ENCODE measurements at places on chromosomes 6 and 20.

GRCh38 chr20:35342154-35342769 lies 50.0 kb upstream of the FAM83C start:
- no peak for DNase-seq

DNA sequence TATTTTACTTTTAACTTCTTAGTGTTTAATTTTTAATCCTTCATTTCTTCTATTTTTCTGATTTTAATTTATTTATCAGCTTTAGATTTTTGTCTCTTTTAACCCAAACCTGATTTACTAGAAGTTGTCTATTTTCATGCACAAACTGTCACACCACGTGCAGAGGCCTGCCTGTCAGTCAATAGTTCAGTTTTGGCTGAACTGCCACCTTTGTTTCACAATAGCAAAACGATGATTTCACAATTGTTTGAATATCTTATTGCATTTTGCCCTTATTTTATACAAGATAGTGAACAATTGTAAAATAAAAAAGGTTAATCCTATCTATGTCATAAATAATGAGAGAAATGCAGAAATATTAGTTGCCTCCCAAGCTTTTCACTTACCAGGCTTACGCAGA lies 24.0 kb upstream of the PPP1R3G start:
- no peak for DNase-seq

DNA sequence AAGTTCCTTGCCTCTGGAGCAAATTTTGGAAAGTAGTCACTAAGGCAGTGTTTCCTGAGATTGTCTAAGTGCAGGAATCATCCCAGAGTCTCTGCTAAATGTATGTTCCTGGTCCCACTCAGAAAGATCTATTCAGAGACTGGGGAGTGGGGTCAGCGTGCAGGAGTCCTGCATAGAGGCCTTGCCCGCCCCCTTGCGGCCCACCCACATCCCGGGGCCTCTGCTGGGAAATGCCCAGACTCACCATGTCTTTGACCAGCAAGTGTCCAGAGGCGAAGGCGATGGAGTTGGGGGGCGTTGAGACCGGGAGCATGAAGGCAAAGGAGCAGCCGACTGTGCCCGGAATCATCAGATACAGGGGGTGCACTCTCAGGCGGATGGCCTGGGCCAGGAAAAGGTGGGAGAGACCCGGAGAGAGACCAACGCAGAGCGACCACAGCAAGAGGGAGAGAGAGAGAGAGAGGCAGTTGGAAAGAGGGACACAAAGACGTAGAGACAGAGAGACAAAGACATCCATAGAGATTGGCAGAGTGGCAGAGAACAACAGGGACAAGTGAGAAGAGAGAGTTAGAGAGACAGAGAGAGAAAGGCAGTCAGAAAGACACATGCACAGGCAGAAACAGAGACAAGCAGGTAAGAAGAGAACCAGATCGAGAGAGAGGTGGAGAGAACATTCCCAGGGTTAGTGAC lies 12.9 kb upstream of the OCSTAMP start:
- no peak for DNase-seq

GRCh38 chr6:158538741-158539140 lies 21.1 kb upstream of the TMEM181 start:
- DNase-seq = no peak

DNA sequence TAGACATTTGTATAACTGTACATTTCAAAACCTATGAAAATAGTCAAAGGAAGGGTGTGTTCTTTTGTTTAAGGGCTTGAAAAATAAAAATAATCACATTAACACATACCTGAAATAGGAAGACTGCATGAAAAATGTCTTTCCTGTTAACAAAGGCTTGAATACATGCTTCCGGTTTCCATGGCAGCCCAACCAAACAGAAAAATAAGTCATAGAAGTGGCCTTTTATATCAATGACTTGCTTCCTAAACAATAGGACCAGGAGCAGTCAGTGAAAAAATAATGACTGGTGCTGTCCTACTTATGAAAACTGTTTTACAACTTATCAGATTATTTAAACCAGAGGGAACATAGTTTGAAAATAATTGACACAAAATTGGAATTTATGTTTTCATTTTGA lies 412.6 kb upstream of the PLCB4 start:
- no peak for DNase-seq

- DNase-seq = no peak
Observed at GRCh38 chr6:166245148-166245547, 63.0 kb downstream of the PRR18 start.

GRCh38 chr6:168420084-168420483 lies 20.9 kb upstream of the SMOC2 start:
- no peak for DNase-seq

DNA sequence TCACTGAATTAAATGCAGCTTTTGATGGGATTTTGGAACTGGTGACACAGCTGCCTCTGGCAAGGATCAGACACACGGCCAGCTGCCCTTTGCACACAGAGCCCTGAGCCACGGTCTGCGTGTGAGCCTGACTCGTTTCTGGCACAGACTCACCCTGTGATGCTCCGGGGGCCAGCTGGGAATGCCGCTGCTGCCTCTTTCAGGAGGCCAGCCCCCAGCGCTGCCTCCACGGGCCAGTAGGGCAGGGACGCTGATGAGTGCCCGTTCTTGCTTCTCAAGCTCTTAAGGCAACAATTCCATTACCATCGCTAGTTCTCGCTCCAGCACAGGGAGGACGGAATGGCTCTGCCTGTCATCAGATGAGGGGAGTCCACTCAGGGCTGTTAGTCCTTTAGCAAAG lies 61.6 kb downstream of the IRF4 start:
- no peak for DNase-seq

DNA sequence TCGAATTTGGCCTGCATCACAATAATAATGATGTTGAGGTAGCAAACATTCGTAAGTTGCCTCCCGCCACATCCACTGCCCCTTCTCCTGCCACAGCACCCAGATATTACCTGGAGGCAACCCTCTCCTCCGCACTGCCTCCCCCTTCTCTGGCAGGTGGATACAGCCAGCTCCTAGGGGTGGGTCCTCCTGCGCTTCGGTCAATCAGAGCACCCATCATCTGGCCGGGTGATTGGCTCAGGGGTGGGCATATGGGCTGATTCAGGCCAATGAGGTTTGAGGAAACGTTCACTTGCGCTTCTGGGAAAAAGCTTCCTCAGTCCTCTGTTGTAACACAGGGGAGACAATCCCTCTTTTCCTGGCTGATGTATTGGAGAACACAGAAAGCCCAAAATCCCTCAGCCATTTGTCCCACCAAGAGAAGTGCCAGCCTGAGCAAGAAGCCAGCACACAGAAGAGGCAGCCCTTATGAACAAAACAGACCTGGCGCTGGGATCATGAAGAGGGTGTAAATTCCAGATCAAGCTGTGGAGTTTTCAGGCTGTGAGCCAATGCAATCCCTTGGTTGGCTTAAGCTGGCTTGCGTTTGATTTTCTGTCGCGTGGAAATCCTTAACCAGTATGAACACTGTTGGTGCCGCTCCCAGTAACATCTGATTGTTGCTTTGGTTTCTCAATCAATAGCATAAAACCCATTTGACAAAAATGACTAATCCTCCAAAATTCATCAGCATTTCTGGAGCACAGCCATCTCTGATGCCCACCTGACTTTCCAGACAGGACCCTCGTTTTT lies 82.2 kb downstream of the PRDM1 start:
- DNase-seq = no peak

GRCh38 chr6:107877968-107878367 lies 53.9 kb upstream of the SCML4 start:
- no peak for DNase-seq

DNA sequence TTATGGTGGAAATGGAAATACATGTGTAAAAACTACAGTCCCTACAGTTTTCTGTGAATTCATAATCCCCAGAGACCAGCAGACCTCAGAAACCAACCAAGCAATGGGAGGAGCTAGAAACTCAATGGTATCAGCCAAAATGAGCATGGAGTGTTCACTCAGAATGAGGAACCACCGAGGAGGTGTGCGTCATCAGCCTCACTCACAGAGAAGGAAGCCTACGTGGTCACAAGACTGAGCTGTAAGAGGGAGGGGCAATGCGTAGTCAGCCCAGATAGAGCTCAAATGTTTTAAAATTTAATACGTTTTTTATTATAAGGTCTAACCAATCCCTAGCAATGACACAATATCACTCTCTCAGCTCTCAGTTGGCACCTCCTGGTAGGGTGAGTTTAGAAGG lies 17.4 kb downstream of the MYLK4 start:
- no peak for DNase-seq

- no peak for DNase-seq
Observed at GRCh38 chr20:62134735-62135231, 8.4 kb downstream of the PSMA7 start.

DNA sequence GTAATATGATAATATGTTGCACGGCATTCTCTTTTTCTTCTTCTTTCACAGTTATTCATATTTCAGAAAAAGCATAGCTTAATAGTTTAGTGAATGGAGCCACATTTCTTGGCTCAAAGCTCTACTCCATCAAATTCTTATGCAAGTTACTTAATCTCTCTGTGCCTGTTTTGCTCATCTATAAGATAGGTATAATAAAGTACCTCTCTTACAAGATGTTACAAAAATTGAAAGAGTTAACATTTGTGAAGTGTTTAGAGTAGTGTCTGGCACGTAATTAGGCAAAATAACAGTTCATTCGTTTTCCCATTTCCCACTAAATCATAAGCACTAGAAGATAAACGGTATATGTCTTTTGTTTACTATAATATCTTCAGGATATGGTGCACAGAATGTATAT lies 1304.4 kb upstream of the EYS start:
- no peak for DNase-seq

GRCh38 chr6:84052204-84052882 lies 18.8 kb downstream of the MRAP2 start:
- no peak for DNase-seq

DNA sequence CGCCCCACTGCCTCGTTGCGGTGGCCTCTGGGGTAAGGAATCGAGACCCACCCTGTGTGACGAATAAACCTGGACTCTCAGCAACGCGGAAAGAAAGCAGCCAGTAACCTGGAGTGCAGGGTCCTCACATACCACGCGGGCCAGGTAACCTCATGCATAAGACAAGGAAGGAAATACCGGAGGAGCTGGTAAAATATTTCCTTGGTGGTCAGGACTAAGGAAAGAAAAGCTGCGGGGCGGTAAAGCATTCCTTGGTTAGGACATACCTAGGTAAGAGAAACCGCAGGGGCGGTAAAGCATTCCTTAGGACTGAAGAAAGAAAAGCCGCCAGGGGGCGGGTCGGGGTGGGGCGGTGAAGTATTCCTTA lies 80.7 kb downstream of the SYTL3 start:
- DNase-seq = no peak

GRCh38 chr6:158266131-158266530 lies 46.1 kb upstream of the TULP4 start:
- no peak for DNase-seq

DNA sequence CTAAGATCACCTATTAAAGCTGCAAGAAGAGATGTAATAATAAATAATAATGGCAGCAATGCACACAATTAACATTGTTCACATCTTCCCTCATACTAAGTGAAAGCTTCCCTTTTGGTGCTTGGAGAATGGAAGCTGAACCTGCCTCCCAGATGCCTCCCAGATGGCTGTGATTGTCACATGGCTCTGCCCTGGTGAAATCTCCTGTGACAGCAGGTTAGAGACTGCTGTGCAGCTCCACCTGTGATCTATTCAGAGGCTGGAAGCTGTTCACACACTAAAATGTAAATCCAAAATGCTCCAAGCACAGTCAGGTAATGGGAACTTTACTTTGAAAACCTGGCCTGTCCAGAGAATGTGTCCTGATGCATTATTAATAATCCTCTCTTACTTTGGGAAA lies 41.7 kb upstream of the RGS17 start:
- DNase-seq = no peak

GRCh38 chr6:147625946-147626345 lies 117.5 kb downstream of the SAMD5 start:
- no peak for DNase-seq

GRCh38 chr6:42332916-42333315 lies 115.3 kb upstream of the MRPS10 start:
- DNase-seq = no peak

DNA sequence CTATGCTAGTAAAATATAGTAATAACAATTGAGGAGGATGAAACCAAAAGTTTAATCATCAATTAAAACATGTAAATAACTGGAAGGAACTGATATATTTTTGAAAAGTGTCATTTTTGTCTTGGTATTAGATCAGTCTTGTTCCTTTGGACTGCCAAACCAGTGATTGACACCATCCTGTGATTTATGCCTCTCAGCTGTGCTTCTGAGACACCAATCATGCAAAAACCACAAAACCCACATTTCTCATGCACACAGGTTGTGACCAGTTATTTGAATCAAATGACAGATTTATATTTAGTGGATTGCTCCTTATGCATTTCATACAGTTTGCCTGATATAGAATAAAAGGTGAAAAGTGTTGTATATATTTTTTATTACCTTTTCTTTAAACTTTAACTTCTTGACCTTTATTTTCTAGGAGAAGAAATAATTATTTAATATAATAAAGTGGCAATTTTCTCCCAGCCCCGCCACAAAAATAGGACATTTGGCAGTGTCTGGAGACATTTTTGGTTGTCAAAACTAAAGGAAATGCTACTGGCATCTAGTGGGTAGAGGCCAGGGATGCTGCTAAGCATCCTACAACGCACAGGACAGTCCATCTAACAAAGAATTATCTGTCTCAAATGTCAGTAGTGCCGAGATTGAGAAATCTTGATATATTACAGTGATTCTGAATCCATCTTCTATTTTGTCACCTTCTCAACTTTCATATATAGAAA lies 383.6 kb downstream of the BCKDHB start:
- no peak for DNase-seq

DNA sequence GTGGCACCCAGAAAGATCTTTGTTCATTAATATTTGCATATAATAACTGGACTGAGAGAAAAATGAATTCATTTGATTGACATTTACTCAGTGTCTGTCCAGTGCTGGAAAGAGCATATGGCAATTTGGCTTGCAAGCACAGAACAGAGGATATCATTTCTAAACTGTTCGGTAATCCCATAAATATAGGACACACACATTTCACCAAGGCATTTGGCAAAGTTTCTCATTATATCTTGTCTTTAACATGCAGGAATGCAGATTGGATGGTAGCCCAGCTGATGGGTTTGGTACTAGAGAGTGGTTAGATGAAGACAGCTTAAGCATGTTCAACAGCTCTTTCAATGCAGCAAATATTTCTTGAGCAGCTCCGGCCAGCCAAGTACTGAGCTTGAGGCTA lies 259.2 kb downstream of the PRKN start:
- no peak for DNase-seq

GRCh38 chr6:155943635-155944034 lies 488.0 kb upstream of the NOX3 start:
- no peak for DNase-seq

GRCh38 chr6:7215131-7215530 lies 97.9 kb downstream of the SSR1 start:
- DNase-seq = no peak

- no peak for DNase-seq
Observed at GRCh38 chr6:41958022-41958856, 16.6 kb upstream of the CCND3 start.

GRCh38 chr6:26075063-26075717 lies 12.0 kb upstream of the HFE start:
- no peak for DNase-seq
